ENCODE measurements at places on chromosomes 4 and X. TPM values are rescaled to one million over a fixed set of nuclear protein-coding genes. Genes with fewer than 3 reads are reported as not detected.
A peak's percentile ranks its signal among the peaks of the same experiment; 100 is the strongest.

DNA sequence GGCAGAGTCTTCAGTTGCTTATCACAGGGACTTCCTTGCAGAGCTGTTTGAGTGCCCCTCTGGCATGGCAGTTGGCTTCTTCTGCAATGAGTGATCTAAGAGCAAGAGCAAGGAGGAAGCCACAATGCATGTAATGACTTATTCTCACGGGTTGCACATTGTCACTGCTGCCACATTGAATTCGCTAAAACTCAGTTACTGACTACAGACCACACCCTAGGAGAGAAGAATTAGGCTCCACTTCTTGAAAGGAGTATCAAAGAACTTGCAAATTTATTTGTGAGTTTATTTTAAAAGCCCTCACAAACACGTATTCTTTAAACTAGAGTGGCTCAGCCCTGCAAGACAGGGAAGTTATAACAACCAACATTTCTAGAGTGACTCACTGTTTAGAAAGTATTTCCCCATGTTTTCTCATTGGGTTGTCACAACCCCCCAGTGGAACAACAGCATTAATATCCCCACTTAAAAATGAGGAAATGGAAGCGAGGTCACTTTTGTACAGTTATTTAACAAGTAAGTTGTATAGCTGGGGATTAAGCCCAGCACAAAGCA is 32.4 kb upstream of the RBPJ start:
- DNase-seq, result no peak

DNA sequence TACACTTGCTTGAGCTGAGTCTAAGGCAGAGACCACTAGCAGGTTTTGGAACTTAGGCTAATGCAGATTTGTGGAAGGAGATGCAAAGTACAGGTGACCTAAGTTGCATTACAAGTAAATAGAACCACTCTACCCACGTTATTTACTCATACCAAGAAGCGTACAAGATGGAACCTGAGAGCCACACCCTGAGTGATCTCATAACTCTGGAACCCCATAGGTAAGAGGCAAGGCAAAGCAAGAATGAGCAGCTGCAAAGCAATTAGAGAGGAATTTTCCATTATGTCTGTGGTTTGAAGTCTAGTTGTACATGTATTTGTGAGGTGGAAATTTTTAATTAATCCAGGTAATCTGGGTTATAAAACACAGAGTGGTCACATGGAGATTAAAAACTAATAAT is 55.4 kb downstream of the CC2D2A start:
- DNase-seq, result no peak

DNA sequence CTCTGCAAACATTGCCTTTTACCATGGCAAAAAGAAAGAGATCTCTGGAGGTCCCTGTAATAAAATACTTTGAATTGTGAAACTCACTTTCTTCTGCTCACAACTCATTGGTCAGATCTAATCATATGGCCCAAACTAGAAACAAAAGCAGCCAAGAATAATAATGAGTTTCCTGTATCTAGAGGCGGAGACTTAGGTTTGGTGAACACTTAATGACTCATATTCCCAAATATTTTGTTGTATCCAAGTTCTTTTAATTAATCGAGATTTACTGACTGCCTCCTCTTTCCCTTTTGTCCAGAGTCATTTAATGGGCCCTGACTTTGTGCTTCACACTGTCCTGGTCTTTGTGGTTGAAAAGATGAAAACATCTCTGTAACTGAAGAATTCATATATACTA is 190.6 kb downstream of the CCSER1 start:
- no peak for DNase-seq

DNA sequence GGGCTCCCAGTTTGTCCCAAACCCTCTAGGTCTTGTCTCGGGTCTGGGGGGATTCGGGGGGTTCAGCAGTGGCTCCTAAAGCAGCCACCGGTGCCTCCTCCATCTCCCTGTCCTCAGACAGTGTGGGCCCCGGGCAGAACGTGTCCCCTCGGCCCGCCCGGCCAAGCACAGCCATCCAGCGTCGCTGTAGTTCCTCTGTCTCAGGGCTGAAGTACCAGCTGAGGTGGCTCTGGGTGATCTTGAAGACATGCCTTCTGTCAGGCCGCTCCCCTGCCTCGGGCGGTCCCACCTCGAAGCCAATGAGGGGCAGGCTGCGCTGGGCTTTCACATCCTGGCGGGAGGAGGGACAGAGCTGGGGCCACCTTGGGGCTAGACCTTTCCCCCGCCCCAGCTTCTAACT is 5.9 kb downstream of the TSR2 start:
- DNase-seq, result no peak

DNA sequence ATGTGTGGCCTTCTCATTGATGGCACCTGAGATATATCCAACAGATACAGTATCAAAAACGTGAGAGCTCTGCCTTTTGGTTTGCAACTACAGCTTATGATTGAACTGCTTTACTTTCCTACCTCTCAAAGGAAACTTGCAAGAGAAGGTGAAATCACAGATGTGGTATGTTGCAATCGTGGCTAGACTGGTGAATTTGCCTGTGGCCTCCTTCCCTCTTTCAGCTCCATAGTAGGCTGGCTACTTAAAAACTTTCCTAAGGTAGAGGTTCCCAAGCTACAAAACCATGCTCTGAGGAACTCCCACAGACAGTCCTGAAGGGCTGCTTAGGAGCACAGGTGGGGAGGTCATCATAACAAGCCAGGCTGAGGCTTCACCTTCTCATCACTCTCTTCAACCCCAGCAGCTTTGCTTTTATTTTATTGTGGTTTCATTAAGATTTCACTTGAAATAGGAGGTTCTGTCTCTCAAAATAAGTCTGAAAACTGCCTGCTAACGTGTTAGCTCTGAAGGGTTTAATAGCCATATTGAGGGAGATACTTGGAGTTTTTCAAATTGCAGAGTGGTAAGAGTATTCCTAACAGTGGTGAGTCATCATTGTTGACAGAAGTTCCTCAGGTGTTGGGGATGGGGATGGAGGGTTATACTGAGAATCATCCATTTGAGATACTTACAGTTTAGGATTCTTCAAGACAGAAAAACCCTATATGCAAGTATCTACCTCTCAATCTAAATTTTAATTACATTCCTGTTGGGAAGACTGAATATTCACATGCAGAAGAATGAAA is 93.5 kb upstream of the UCP1 start:
- DNase-seq, result no peak

DNA sequence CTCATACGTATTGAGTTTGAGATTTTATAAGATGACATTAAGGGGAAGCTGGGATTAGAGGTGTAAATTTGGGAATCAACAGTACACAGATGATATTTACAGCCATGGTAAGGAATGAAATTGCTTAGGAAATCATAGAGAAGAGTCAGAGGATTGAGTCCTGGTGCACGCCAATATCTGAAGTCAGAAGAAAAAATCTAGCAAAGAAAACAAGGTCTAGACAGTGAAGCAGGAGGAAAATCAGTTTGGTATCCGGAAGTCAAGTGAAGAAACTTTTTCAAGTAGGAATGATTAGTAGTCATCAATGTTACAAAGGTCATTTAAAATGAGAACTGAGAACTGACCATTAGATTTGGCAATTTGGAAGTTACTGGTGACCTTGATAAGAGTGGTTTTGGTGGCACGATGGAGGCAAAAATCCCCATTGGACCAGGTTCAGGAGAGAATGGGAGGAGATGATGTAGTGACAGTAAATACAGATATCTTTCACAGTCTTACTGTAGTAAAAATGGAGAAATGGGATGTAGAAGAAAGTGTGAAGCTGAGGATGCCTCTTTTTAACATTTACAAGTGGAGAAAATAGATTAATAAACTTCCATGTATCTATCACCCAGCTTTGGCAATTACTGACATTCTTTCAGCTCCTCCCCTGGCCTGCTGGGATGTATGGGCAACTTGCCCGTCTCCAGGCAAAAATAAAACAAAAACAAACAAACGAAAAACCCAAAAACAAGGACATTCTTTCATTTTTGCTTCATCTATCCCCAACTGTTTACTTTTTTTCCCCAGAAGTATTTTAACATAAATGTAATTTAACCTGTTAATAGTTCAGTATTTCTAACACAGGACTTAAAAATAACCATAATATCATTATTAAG is 11.4 kb upstream of the GPR34 start:
- peak; percentile 43 for DNase-seq

The LIMCH1 gene
- 102 TPM for polyA plus RNA-seq

The TLR8 gene
- polyA plus RNA-seq, result 0.60 TPM

The HPSE gene
- 1.9 TPM for polyA plus RNA-seq

The UGT2A2 gene
- polyA plus RNA-seq, result not detected
